ENCODE measurements at places on chromosomes 5 and 9.
A peak's percentile ranks its signal among the peaks of the same experiment; 100 is the strongest.

DNA sequence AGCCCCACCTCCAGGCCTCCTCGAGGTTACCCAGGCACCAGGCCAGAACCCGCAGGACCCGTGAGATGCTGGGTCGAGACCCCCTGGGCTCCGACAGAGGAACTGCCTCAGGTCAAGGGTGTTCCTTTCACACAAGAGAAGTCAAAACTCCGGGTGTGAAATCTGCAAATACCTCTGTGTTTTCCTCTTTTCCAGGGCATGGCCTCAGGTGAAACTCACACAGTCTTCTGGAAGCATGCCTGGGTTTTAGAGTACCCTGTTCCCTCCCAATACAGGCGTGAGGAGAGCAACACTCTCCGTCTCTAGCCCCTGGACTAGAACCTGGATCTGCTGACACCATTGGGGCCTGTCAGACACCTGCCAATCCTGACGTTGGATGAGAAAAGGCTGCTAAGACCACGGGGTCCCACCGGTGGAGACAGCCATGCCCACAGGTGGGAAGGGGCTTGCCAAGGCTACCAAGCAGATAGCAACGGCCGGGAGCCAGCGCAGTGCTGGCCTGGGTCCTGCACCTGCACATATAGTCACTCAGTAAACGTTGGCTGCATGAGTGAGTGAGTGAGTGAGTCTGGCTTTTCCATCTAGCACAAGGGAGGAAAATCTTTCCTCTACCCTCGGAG, 182.0 kb upstream of the PPP1R26 start:
- DNase-seq: no peak

DNA sequence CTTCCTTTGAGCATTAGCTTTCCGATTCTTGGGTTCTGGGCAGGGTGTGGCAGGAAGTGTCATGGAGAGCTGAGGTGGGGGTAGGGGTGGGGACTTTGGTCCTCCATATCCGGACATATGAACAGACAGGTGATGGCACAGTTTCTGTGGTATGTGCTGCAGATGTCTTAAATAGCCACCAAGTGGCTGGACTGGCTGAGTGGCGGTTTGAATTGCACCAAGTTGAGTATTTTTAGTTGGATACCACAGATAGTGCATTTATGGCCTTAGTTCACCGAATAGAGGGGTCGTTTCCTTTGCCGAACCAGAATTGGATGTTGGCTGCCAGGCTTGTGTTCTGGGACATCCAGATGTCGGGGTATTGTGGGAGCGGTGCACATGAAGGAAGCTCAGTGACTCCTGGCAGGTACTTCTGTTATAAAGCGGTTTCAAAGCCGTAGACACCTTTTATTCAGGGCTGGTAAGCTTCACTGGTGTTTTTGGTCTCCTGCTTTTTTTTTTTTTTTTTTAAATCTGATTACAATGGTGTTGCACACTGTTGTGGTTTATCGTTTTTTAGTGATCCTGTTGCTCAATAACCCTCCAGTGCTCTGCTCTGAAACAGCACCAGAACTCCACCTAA, 15.1 kb upstream of the TNFAIP8 start:
- no peak for DNase-seq

DNA sequence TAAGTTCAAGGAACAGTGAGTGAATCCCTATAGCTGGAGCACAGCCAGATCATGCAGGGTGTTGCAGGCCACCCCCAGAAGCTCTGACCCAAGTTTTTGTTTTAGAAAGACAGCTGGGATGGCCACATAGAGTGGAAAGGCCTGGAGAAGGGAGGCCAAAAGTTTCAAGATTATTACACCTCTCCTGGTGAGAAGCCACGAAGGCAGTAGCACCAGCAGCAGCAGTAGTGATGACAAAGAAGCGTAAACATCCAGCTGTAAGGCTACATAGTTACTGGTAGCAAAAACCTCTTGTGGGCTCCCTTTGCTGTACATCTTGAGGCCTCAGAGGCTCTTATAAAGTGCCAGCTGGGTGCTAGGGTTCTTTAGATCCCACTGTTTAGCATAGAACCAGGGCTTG, 11.8 kb downstream of the ADAMTSL1 start:
- DNase-seq: no peak

- no peak for DNase-seq
Measured at GRCh38 chr5:74312746-74313145, 327.8 kb downstream of the ENC1 start.

- no peak for DNase-seq
Measured at GRCh38 chr5:166713295-166713694, 1578.2 kb upstream of the WWC1 start.

DNA sequence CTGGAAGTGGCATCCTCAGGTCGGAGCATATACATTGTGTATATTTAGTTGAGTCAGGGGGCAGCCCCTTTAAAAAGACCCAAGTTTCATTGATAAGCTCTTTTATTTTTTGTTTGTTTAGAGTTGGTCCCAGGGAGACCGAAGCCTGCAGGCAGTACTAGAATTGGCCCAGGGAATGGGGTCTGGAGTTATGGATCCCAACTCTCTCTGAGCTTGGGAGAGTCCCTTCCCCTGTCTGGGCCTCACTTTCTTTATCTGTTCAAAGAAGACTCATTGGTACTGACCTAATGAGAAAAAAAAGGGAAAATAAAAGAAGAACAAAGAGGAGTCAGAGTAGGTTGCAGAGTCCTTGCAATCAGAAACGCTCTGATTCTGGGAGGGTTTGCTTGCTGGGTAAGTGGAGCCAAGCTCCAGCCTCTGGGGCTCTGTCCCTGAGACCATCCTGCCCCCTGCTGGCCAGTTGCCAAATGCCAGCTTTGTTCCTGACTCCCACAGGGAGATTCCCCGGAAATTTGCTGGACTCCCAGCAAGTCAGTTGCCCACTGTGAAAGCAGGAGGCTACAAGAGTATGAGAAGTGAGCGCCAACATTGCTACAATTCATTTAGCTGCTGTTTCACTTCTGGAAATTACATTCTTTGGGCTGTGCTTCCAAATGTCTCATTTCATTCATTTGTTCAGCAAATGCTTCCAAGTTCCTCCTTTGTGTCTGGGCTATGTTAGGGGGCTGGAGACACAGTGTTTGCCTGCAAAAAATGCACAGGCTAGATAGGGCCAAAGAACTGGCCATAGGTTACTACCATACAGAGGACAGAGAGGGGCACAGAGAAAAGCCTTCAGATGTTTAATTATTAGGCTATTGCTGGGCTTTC, 156.2 kb downstream of the MELK start:
- peak; percentile 89 for DNase-seq

DNA sequence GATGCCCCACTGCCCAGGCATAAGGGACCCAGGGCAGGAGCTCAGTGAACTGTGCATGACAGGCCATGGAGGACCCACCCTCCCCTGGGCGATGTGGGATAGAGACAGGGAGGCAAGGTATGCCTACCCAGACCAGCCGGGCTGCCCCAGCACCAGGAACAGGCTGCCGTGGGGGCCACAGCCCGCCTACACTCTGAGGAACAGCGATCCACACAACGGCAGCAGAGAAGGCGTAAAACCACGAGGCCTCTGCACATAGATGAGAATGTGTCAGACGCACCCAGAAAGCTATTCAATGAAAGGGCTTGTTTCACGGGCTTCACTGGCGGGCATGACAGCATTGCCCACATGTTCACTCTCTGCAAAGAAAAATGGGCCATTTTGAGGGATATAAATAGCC, 49.5 kb downstream of the SEMA4D start:
- no peak for DNase-seq

- no peak for DNase-seq
Measured at GRCh38 chr5:81802625-81803024, 51.7 kb upstream of the SSBP2 start.
